Iris pigment epithelial cell (primary cell): ENCODE measurements at places on chromosomes 3 and 15.

DNA sequence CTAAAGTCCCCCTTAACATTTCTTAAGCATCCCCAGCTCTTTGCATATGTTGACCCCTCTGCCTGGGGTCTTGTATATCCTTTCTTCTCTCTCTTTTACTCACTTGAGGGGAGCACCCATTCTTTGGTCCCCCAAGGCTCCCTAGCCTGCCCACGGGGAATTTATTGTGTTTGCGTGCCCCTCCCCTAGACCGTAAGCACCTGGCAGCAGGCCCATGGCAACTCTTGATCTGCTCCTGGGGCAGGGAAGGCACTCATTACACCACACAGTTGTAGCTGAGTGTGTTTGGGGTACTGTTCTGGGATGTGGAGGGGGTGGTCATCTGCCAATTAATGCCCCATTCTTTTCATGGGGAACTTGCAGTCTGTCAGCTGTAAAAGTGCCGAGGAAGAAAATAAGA, 27.3 kb upstream of the SMAD6 start:
- no peak for DNase-seq

GRCh38 chr3:138327831-138328230, 1.8 kb downstream of the NME9 start:
- DNase-seq, result peak; percentile 30

GRCh38 chr3:129665024-129665768, 58.7 kb upstream of the PLXND1 start:
- DNase-seq, result peak; percentile 58

DNA sequence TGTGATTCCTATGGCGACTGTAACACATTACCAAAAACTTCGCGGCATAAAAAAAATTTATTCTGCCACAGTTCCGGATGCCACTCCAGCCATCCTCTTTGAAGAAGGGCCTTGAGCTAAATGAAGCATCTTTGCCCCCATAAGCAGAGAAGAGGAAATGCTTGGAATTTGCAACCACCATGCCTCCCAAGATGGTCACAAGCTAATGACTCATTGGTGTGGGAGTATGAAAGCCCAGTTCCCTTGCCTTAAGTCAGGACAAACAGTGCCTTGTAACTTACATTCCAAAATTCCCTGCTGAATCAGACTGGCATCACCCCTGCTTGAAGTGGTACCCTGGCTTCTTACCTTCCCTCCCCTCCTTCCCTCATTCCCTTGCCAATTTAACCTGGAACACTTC, 1077.4 kb downstream of the EPHA3 start:
- peak; percentile 41 for DNase-seq

DNA sequence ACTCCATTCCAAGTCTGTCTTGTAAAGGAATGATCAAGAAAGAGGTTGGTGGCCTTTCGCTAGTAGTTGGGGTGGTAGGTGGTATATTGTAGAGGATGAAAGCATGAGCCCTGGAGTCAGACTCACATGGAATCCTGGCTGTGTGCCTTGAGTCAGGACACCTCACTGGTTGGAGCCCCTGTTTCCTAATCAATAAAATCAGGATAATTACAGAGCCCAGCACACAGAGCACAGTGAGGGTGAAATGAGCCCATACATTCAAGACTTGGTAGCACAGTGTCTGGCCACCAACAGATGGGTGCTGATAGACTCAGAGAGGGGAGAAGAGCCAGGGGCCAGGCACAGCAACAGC, 95.1 kb upstream of the MYZAP start:
- no peak for DNase-seq

DNA sequence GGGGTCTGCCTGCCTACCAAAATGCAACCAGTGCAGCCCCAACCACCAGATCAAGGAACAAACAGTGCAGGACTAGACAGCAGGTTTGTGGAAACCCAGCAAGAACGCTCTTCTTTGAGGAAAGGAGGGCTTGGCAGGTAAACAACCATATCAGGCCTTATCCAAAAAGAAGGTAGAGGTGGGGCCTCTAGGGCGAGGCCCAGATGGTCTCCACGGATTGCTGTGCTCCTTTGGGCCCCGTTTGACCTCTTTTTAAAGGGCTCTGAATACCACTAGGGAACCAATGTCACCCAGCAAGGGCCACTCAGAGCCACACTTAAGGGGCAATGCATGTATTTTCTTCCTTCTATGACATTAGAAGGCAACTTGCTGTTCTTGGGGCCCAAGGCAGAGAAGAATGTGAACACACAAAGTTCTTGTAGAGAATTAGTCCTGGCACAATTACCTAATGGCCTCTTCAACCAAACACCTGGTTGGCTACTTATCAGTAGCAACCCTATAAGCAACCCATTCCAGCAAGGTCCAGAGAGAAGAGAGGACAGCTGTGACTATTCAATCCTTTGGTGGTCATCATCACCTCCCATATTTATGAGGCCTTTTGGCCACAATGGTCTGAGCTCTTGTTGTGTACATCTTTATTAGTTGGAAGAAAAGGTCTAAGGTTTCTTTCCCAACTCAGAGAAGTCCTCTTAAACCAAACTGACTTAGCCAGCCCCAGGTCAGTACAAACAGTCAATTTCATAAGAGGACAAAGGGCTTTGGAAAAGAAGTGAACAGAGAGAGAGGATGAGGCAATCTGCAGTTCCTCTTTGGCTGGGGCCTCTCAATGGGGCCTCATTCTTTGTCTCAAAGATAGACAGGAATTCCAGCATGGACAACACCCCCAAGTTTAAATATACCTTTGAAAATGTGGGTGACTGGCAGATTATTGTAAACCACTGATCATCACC, 36.0 kb downstream of the FOXP1 start:
- peak; percentile 68 for DNase-seq

DNA sequence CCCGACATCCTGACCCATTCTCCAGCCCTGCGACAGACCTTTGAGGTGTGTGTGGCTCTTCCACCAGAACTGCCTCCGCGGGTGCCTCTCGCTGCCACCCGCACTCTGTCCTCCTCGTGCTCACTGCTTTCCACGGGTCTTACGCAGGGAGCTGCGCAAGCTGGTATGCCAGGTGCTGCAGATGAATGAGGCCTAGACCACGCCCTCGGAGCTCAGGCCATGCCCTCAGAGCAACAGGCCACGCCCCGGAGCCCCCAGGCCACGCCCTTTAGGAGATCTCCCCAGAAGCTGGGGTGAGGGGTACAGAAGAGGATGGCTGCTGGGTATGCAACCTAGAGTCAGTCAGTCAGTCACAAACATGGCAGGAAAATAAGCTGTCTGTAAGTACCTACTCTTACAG, 300.3 kb downstream of the GABRG3 start:
- DNase-seq, result no peak

DNA sequence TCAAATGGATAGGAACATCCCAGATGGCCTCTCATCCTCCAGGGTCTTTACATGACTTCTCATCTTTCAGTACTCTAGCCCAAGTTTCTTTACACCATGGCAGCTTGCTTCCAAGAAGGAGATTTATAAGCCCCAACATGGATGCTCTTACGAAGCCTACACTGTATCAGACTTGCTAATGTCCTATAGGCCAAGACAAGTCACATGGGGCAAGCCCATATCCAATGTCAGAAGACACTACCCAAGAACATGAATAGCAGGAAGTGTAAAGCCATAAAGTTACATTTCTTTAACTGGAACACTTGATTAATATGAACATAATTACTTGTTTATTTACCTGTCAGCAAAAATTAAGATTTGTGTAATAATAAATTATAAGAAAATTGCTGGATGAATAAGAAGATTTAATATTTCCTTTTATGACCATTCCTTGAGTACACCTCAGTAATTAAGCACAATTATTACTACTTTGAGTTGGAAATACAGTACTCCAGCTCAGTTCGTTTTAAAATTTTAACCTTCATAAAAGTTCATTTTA, 5.1 kb downstream of the SPESP1 start:
- no peak for DNase-seq

DNA sequence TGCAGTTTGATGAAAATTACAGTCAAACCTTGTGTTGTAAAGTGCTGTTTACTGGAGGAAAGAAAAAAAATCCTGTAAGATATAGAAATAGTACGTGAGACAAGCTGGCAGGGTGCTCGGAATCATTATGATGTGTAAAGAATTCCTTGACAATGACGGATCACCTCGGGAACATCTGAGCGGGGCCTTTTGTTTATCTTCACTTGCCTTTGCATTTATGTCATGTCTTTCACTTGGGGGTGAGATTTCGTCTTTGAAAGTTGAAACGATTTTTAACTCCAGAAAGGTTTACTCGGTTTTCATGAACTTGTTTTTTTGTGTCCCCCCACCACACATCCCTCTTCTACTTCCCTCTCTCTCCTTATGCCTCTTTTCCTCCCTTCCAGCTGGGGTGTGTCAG, 128.3 kb upstream of the VEPH1 start:
- DNase-seq, result peak; percentile 23

DNA sequence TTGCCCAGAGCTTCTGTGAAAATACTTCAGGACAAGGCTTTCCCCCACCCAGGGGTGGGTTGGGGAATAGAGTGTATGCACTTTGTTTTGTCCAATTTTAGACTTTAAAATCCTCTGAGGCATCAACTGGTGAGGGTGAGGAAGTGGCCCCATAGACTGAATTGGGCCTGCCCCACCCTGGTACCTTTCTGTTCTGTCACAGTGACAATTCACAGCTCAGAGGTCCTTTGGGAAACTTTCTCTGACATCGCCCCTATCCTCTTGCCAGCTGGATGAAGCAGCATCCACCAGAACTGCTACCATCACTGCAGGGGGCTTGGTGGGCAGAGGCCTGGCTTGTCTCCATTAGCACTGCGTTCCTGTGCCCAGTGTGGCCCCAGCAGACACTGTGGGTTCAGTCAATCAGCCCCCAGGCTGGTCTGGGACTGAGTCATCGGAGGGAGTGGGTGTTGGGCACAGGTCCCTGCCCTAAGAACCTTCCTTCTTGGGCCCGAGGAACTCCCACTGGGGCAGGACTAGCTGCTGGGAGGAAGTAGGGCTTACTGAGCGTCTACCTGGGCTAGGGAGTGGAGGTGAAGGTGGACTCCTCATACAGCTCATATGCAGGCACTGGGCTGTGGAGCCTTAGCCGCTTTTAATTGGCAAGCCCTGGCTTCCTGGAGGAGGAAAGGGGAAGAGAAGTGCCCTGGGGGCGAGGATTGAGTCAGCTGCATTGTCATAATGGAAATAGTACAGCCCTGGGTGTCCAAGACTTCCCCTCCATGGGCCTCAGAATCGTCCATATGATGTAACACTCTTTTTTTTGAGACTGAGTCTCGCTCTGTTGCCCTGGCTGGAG, 1.5 kb upstream of the PPM1M start:
- peak; percentile 28 for DNase-seq

DNA sequence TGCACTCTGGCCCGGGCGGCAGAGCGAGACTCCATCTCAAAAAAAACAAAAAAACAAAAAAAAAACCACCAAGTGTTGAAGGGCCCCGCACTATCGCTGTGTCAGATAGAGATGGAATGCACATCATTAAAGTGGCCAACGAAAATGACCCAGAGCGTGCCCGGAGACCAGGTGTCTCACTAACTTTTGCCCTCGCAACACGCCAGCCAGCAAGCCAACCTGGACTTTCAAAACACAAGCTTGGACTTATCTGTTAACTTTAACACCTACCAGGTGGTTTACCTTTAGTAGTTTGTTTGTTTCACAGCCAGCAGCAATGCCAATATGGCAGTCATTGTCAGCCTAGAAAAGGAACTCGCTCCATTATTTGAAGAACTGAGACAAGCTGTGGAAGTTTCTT, 28.6 kb downstream of the FAM174B start:
- DNase-seq, result no peak

DNA sequence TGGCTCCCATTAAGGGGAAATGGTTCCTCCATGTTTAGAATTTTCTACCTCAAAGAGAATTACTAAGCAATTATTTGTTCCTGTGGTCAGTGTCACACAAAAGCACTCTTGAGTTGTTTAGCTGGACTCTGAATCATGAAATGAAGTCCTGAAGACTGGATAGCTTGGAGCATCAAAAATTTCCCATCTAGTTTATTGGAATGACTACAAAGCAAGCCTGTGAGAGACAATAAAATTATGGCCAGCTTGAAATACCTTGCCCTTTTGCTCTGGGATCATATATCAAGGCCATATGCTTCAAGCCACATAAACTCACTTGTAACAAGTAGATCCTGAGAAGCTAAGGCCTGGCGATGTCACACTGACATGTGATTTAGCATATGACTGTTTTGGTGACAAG, 292.3 kb downstream of the TIGIT start:
- no peak for DNase-seq

GRCh38 chr3:39154280-39155021, 1.1 kb upstream of the CSRNP1 start:
- DNase-seq, result peak; percentile 68

GRCh38 chr3:187982142-187982541, 171.8 kb upstream of the LPP start:
- no peak for DNase-seq

DNA sequence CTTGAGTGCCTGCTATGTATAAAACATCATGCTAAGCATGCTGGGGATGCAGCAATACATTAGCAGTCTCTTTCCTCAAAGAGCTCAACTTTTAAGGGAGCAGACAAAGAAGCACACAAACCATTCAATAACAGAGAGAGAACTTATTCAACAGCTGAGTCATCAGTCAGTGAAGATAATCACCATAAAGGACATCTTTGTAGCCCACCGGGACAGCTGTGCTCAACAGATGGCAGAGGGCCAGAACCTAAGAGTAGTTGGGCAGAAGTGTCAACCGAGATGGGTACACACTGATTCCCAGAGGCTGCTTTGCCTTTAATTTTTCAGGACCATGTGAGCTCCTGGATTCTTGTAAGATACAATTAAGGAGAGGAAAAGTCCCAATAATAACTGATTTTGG, 4.2 kb upstream of the RAB8B start:
- DNase-seq, result no peak

DNA sequence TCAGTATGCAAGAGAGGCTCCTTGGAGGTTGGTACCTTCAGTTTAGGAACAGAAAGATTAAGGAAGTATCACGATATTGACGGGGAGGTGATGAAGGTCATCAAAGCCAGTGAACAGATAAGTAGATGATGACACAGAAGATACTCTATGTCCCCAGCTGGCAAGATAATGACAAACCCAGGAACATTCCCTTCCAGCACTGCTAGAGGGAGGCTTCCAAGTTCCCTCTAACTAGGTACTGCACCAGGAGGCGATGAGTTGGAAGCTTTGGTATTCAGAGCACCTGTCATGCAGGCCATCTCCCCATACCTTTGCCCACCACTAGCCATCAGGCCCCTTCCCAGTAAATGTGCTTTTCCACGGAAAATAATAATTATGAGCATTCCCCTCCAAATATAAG, 40.8 kb downstream of the NBEAL2 start:
- no peak for DNase-seq

- no peak for DNase-seq
These were observed 5.5 kb downstream of the GFM1 start for GRCh38 chr3:158649791-158650190.

- DNase-seq, result no peak
These were observed 1.2 kb downstream of the IL20RB start for GRCh38 chr3:136958939-136959338.
